Left ventricle myocardium inferior (tissue), 1 donor: ENCODE measurements at places on chromosomes 3 and 15. TPM values are rescaled to one million over a fixed set of nuclear protein-coding genes. Genes with fewer than 3 reads are reported as not detected.

FGD5 gene
- total RNA-seq, result 13.9 TPM

DCP1A gene
- total RNA-seq, result 17.3 TPM

IL1RAP gene
- 5.1 TPM for total RNA-seq

AHSG gene
- not detected for total RNA-seq

ZWILCH gene
- 2.0 TPM for total RNA-seq

HEMK1 gene
- total RNA-seq, result 16.1 TPM

SERINC4 gene
- total RNA-seq, result 0.44 TPM

UBR1 gene
- total RNA-seq, result 24.2 TPM

CCDC9B gene
- 155 TPM for total RNA-seq

TMEM207 gene
- not detected for total RNA-seq

GOLGA8N gene
- total RNA-seq, result 10.9 TPM

GPR87 gene
- not detected for total RNA-seq

GRCh38 chr15:65263313-65263712 lies 23.4 kb downstream of the PARP16 start:
- no peaks in the 10 kb centered on the region for H3K27me3 ChIP-seq
- no peak for DNase-seq
- no peak overlapping the region for H3K4me3 ChIP-seq

DNA sequence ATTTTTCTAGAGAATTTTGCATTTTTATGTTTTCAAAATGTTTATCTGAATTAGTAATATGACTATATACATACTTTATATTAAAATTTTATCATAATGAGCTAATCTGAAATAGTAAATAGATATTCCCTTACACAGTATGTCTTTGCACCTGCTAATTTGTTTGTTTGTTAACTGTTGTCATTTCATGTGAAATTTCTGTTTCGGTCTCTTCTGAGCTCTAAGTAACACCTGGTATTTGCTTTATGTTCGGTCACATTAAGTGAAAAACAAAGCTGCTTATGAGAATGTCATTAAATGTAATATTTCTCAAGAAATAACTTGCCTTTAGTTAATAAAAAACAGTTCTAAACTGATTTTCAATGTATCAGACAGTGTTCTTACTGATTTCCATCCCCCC lies 61.1 kb downstream of the FNDC3B start:
- peaks cover 100% of the 10 kb centered on the region for H3K4me1 ChIP-seq
- H3K27ac ChIP-seq, result no peak overlapping the region
- no peak for DNase-seq

DNA sequence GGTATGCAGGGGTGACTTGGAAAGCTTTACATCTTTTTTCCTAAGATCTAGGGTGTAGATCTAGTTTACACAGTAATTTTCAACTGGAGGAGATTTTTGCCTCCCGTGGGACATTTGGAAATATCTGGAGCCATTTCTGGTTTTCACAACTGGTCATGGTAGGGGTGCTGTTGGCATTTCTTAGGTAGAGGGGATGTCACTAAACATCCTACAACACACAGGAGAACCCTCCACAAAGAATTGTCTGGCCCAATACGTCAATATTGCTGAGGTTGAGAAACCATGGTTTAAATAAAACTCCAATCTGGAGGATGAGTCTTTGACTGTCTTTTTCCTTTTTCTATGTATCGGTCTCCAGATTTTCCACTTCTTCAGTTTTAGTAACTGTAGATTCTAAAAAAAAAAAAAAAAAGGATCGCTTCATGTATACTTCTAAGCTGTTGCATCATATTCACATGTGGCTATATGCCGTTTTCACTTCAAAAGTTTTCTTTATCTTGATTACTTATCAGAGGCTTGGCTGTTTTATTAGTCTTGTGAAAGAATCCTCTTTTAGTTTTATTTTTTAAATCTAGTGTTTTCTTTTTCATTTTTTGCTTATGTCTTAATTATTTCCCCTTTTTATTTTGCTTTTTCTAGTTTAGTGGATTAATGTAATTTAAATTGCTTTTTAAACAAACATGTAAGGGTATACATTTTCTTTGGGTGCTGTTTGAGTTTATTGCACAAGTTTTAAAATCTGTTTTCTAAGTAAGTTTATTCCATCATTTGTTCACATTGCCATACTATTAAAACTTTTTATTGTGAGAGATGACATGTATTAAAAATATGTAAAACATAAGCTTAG lies 21.2 kb downstream of the UBE2Q2 start:
- no peak for DNase-seq
- no peaks in the 10 kb centered on the region for H3K27me3 ChIP-seq
- no peak overlapping the region for H3K4me3 ChIP-seq
- H3K36me3 ChIP-seq, result peaks cover 19% of the 10 kb centered on the region

DNA sequence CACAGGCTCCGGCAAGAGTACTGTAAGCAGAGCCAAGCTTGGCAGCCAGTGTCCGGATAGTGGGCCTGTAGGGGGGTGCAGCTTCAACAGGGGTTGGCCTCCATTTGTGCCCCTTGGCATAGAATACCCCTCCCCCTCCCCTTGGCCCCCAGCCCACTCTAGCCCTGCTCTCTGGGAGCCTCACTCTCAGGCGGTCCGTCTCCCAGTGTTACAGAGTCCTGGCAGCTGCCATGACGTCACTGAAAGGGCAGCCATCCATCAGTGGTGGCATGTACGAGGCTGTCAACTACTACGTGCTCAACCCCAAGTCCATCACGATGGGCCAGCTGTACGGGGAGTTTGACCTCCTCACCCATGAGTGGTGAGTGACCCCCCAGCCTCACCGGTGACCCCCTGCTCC lies 50.4 kb downstream of the DNAH1 start:
- H3K27me3 ChIP-seq, result no peaks in the 10 kb centered on the region
- H3K36me3 ChIP-seq, result peaks cover 21% of the 10 kb centered on the region
- H3K4me1 ChIP-seq, result no peaks in the 10 kb centered on the region
- DNase-seq, result no peak
- no peak overlapping the region for H3K27ac ChIP-seq

DNA sequence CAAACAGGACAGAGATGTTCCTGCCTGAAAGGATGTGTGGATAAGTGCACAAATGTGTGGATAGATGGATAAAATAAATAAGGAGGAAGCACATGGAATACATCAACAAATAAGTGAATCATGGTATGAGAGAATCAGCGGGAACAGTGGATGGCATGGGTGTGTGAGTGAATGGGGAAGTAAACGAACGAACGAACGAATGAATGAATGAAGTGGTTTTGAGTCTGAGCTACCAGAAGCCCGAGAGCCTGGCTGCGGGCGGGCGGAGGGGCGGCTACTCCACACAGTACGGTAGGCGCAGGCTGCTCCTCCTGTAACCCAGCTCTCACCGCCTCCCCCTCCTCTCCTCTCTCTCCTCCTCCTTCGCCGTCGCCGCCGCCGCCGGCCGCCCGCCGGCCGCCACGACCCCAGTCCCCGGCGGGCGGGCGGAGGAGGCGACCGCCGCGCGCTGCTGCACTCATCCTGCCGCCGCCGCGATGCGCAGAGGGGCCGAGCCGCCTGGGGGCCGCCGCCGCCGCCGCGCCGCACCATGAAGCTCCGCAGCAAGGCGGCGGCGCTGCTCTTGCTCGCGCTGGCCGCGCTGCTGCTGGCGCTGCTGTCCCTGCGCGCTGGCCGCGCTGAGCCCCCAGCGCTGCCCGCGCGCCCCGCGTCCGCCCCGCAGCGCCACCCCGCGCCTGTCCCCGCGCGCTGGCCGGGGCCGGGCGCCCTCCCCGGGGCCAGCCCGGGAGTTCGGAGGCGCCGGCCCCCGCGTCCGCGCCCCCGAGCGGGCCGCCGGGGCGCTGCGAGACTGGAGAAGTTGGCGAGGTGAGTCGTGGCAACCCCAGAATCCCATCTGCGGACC lies at the start of gene GXYLT2:
Gene GXYLT2, plus strand, starts transcription at position 342 of the 841 bp plus-strand sequence. Its CDS starts 188 bp downstream, at position 530.
- peaks cover 42% of the 10 kb centered on the region for H3K4me1 ChIP-seq
- no peaks in the 10 kb centered on the region for H3K36me3 ChIP-seq
- peak within 1 kb of the TSS; percentile 66 for H3K4me3 ChIP-seq

DNA sequence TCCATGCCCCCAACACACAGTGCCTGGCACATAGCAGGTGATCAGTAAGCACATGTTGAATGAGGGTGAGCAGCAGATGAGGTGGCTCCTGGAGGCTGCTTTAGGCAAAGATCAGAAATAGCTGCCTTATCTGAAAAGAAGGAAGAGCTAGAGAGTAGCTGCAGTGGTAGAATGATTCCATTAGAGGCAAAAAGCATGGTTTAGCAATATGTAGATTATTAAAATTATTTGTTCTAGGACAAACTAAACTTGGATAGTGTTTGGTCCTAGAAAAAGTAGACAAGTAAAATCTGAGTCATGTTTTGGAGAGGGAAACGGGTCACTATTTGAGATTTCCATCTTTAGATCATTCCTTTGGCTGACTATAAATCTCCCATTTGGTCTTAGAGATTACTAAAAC lies 32.1 kb downstream of the KIF7 start:
- no peak overlapping the region for H3K4me3 ChIP-seq
- no peak for DNase-seq
- H3K27ac ChIP-seq, result no peak overlapping the region
- no peaks in the 10 kb centered on the region for H3K27me3 ChIP-seq
- H3K36me3 ChIP-seq, result peaks cover 5% of the 10 kb centered on the region

DNA sequence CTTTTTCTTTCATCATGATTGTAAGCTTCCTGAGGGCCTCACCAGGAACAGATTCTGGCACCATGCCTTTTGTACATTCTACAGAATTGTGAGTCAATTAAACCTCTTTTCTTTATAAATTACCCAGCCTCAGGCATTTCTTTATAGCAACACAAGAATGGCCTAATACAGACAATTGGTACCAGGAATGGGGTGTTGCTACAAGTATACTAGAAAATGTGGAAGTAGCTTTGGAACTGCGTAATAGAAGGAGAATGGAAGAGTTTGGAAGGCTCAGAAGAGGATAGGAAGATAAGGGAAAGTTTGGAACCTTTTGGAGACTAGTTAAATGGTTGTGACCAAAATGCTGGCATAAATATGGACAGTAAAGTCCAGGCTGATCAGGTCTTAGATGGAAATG lies 108.9 kb upstream of the PLSCR4 start:
- DNase-seq, result no peak
- no peaks in the 10 kb centered on the region for H3K27me3 ChIP-seq
- H3K4me3 ChIP-seq, result no peak overlapping the region
- no peak overlapping the region for H3K27ac ChIP-seq

- H3K27me3 ChIP-seq, result no peaks in the 10 kb centered on the region
- no peak overlapping the region for H3K27ac ChIP-seq
- no peak for DNase-seq
- peaks cover 35% of the 10 kb centered on the region for H3K4me1 ChIP-seq
- H3K4me3 ChIP-seq, result no peak overlapping the region
Observed at GRCh38 chr3:5021116-5022092, 42.2 kb downstream of the BHLHE40 start.

DNA sequence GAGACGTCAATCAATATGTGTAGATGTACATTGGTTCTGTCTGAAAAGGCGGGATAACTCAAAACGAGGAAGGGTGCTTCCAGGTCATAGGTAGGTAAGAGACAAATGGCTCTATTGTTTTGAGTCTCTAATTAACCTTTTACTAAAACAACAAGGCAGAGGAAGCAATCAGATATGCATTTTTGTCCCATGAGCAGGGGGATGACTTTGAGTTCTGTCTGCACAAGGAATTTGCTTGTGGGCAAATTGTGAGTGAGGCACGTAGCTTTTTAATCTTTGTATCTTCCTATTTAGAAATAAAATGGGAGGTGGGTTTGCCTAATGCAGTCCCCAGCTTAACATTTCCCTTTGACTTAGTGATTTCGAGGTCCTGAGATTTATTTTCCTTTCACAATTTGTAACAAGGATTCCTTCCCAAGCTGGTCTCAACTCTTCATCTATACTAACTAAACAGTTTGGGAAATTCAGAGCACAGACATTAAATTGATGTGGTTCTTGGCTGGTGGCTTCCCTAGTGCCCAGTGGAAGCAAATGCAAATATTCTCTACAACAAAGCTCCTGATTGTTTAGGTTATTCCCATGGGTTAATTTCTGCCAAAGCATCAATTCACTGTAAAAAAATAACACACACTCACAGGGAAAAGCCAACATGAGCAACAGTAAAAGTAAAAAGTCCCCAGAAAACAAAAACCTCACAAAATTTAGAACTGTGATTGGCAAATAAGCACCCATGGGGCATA lies 738.8 kb upstream of the SGO1 start:
- H3K36me3 ChIP-seq, result no peaks in the 10 kb centered on the region
- H3K27ac ChIP-seq, result no peak overlapping the region
- no peak overlapping the region for H3K4me3 ChIP-seq
- DNase-seq, result no peak
- H3K27me3 ChIP-seq, result no peaks in the 10 kb centered on the region

DNA sequence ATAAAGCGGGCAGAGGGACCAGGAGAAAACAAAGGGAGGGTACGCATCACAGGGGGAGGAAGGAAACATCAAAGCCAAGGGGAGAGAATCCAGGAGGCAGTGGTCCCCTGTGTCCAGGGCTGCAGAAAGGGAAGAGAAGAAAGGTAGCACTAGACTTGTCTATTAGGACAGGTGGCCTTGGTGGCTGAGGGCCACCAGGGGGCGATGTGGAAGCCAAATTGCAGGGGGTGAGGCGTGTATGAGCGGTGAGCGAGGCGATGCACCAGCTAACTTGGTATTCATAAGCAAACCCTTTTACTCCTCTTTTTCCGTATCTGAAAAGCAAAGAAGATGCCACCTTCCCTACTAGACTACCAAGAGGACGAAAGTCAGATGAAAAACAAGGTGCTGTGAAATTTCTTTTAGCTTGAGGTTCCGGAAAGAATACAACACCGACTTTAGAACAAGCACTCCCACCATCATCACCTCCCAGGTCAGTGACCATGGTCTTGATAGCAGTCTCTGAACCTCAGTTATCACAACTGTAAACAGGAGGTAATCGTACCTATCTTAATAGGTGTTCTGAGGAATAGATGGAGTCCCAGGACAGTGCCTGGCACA lies 654.4 kb upstream of the ADAMTS9 start:
- peaks cover 13% of the 10 kb centered on the region for H3K4me1 ChIP-seq
- peak; percentile 29 for DNase-seq
- no peak overlapping the region for H3K4me3 ChIP-seq
- no peaks in the 10 kb centered on the region for H3K36me3 ChIP-seq

DNA sequence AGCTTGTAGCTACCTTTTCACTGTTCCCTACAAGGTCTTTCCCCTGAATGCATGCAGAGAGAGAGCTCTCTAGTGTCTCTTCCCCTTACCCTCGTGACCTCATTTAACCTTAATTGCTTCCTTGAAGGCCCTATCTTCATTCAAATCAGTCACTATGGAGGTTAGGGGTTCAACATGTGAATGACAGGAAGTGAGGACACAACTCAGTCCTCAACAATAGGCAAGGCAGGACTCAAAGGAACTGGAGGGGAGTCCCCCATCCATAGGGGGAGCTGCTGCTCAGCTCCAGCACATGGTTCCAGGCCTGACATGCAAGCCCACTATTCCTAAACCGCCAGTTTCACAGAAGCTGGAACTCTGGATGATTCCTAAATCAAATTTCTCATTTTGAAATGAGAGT lies 33.8 kb upstream of the GYG1 start:
- no peaks in the 10 kb centered on the region for H3K36me3 ChIP-seq
- no peak overlapping the region for H3K4me3 ChIP-seq
- no peak for DNase-seq
- H3K27ac ChIP-seq, result no peak overlapping the region

DNA sequence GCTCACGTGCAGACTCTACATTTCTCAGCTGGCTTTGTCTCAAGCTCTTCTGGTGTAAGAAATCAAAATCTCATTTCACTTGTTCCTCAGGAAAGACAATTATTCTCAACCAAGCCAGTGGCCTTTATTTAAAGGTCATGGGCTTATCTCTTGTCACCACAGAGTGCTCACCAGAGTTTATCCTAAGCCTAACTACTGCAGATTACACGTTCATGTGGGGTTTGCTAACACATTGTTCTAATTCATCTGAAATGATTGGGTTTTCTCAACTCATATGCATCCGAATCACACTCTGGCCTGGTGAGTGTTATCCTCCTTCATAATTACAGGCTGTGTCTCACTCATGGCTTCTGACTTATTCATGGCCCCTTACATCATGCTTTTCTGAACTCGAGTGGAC lies 83.3 kb upstream of the TSC22D2 start:
- no peaks in the 10 kb centered on the region for H3K27me3 ChIP-seq
- H3K4me3 ChIP-seq, result no peak overlapping the region
- H3K4me1 ChIP-seq, result peaks cover 9% of the 10 kb centered on the region
- no peaks in the 10 kb centered on the region for H3K36me3 ChIP-seq
